ENCODE measurements at places on chromosomes 2 and 18. TPM values are rescaled to one million over a fixed set of nuclear protein-coding genes. Genes with fewer than 3 reads are reported as not detected.
A peak's percentile ranks its signal among the peaks of the same experiment; 100 is the strongest.

Gene ABHD1
- 0.22 TPM for total RNA-seq

Gene OST4
- total RNA-seq, result 235 TPM

Gene RANBP2
- total RNA-seq, result 78.2 TPM

Gene GNAL
- 0.06 TPM for total RNA-seq

Gene CFC1
- not detected for total RNA-seq

Gene SLC9A4
- 0.11 TPM for total RNA-seq

DNA sequence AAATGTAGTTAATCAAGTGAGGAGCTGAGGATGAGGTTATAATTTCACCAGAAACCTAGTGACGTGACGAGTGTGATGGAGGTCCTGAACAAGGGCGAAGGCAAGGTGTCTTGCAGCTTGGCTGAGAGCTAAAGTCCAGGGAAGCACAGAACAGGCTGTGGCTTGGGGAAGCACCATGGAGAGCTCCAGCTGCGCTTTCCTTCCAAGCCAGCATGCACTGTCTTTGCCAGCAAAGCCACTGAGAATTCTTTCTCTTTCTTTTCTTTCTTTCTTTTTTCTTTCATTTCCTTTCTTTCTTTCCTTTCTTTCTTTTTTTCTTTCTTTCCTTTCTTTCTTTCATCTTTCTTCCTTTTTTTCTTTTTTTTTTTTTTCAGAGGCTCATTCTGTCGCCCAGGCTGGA, 239.3 kb downstream of the FBXO15 start:
- peak; percentile 22 for DNase-seq

- no peak for DNase-seq
These were observed 17.3 kb upstream of the NEUROD1 start for GRCh38 chr2:181697571-181697970.

DNA sequence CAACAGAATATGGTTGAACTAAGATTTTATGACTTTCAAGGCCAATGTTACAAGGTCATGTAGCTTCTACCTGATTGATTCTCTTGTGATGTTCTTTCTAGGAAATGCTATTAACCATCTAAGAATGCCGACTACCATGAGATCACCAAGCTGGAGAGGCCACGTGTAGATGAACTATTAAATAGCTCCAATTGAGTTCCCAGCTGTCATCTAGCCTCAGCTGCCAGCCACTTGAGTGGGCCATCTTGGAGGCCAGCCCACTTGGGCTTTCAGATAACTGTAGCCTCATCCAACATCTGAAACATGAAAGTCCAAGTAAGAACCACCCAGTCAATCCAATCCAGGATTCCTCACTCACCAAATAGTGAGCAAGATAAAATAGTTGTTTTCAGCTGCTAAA, 376.9 kb upstream of the TMEFF2 start:
- DNase-seq, result no peak

GRCh38 chr2:216109962-216110614, 940 bp downstream of the XRCC5 start:
- peak; percentile 56 for DNase-seq
